ENCODE measurements at places on chromosomes 6 and 20.

- DNase-seq = peak; percentile 24
These were observed 5.2 kb upstream of the BPIFA3 start for GRCh38 chr20:33211817-33212424.

DNA sequence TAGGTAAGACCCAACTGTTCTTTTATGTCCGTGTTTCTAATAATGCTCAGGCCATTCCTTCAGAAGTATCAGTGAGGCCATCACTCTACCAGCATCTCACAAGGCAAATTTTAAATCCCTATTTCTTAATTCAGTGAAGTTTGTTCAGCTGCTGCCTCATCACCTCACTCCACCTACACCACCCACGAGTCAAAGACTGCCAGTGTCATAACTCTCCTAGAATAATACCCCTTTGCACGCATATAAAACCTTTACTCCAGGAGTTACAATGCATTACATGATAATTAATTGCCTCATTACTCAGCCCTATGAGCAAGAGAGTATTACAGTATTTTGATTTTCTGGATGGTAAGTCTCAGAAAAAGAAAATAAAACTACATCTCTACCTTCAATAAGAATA is 793.6 kb downstream of the TFAP2A start:
- no peak for DNase-seq

DNA sequence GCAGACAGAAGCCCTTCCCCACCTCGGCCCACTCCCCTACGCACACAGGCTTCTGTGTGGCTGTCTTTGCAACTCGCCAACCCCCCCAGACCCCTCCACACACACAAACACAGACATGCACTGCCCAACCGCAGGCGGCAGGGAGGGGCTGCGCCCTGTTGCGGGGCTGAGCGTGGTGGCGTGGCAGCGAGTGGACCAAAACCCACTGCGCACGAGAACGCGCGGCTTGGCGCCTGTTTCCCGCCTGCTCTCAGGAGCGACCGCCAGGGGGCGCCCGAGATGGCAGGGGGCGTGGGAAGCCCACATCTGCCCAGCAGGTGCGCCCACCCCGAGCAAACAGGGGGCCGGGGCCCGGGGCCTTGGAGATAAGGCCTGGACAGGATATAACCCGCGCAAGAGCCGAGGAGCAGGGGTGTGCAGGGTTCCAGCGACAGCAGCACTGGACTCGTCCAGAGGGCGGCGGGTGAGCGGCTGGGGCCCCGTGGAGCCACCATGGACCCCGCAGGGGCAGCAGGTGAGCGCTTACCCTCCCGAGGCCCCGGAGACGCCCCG is at the start of gene RBPJL:
Gene RBPJL (plus strand): TSS at position 410 of the 552 bp plus-strand sequence. CDS start 83 bp downstream, at position 493.
- peak; percentile 55 for DNase-seq

GRCh38 chr20:2451939-2452732 is 18.5 kb downstream of the SNRPB start:
- peak; percentile 66 for DNase-seq

GRCh38 chr20:881051-881782 is 34.9 kb downstream of the ANGPT4 start:
- peak; percentile 16 for DNase-seq
